DMS79 (cell line): ENCODE measurements at places on chromosomes 4 and X.

- DNase-seq: no peak
Observed at GRCh38 chr4:90842960-90843359, 715.8 kb downstream of the CCSER1 start.

DNA sequence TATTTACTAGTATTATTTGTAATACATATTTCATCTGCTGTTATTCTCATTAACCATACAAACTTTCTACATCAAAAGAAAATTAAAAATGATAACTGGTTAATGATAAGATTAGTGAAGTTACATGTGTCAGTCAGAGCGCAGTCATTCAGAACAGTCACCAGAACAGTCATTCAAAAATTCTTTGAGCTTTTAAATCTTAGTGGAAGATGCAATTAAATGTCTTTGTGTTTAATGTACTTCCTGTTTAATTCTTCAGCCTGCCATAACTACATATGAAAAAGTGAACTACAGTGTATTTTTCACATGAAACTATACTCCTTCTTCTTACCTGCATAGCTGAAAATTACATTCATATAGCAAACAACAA lies 179.7 kb upstream of the NDST4 start:
- DNase-seq: no peak

DNA sequence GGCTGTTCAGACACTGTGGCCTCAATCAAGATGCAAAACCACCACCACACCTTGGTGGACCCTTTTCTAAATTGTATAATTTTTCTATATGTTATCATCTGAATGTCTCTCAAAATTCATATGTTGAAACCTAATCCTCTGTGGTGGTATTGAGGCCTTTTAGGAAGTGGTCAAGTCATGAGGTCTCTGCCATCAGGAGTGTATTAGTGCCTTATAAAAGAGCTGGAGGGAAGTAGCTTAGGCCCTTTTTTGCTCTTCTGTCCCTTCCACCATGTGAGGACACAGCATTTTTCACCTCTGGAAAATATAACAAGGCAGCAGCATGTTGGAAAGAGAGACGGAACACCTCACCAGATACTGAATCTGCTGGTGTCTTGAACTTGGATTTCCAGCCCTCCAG lies 30.5 kb upstream of the DKK2 start:
- no peak for DNase-seq

DNA sequence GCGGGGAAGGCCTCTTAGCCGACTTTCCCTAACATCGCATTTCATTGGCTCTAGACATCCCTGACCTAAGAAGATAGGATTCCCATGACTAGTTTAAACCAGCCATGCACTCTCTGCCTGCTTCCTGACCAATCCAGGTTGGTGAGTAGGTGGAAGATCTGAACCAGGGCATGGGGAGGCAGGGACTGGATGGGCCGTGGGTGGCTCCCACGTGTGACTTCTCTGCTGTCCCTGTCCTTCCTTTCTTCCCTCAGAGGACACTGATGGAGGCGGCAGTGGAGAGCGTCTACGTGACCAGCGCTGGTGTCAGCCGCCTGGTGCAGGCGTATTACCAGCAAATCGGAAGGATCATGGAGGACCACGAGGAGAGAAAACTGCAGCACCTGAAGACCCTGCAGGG lies 90.7 kb downstream of the EVC start:
- DNase-seq: no peak

- DNase-seq: no peak
Observed at GRCh38 chrX:20796450-20796849, 529.7 kb upstream of the RPS6KA3 start.

GRCh38 chr4:48141048-48141447 lies 7.0 kb upstream of the TXK start:
- no peak for DNase-seq

GRCh38 chr4:31045724-31046318 lies 325.7 kb downstream of the PCDH7 start:
- DNase-seq: no peak

GRCh38 chr4:136390824-136391223 lies 1141.5 kb downstream of the PCDH18 start:
- no peak for DNase-seq

DNA sequence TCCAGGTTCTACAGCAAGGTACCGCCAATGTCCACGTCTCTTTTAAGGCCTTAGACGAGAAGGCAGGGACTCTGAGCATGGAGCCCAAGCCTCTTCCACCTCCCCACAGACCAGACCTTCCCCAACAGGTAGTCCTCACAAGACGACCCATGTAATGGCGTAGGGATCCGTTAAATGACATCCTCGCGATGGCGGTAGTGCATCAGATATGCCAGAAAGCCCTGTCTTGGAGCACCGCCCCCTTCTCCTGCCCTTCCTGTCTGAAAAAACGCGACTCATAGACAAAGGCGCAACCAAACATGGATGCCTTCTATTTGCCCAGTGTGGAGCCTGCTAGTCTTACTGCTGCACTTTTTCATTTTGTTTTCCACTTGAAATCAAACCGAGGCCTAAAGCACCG lies 185.4 kb downstream of the OR13H1 start:
- DNase-seq: no peak

DNA sequence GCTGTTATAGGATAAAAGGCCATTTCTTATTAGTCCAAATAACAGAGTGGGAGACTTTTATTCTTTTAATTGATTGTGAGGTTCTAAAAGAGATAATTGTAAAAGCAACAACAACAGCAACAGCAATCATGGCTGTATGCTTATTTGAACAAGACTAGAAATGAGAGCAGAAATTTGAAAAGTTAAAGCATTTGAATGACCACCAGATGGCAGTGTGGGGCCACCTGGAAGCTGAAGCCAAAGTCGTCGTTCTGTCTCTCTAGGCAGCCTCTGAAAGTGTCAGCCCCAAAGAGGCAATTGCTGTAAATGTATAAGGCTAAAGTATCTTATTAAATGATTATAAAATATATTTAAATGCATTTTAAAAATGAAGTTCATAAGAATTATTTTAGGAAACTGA lies 42.2 kb downstream of the SH2D1A start:
- no peak for DNase-seq

- DNase-seq: no peak
Observed at GRCh38 chr4:29047341-29048041, 1672.7 kb upstream of the PCDH7 start.

GRCh38 chrX:108362026-108362425 lies 76.2 kb downstream of the COL4A6 start:
- no peak for DNase-seq

GRCh38 chrX:295136-295535 lies 14.0 kb downstream of the PLCXD1 start:
- no peak for DNase-seq
